Glutamatergic neuron (in vitro differentiated cells): ENCODE measurements at places on chromosomes 11 and 22. TPM values are rescaled to one million over a fixed set of nuclear protein-coding genes. Genes with fewer than 3 reads are reported as not detected.

DNA sequence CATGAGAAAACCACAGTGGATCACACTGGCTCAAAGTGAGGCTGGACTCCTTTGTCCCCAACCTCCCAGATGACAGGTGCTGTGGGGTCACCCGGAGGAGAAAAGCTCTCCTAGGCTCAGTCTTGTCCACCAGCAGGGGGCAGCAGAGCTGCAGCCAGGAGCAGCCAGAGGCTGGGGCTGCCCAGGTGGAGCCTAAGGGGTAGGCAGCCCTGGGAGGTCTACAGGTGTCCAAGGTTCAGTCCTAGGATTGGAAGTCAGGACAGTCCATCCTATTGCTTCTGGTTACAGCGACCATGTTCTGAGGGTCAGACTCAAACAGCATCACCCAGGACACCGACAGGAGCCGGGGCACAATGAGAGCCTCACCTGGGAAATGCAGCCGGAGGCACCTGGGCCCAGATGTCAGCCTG is 77.6 kb upstream of the IGLL5 start:
- no peak for DNase-seq
- no peak overlapping the region for H3K4me3 ChIP-seq
- H3K36me3 ChIP-seq = no peaks in the 10 kb centered on the region
- peaks cover 12% of the 10 kb centered on the region for H3K27me3 ChIP-seq

DNA sequence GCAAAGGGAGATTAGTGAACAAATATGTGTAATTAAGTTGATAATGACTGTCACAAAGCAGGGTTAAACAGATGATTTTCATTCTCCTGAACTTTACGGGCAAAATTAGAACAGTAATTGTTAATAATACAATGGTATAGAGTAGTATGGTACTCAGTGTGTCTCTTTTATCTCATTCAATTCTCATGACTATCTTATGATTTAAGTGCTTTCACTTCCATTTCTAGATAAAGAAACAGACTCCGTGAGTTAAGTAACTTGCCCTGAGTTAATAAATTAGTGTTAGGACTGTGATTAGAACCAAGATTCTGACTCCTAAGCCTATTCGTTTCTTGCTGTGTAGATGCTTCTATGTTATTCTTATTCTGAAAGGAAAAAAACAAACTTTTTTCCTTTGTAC is 22.0 kb downstream of the PIH1D2 start:
- H3K27ac ChIP-seq = no peak overlapping the region
- peaks cover 2% of the 10 kb centered on the region for H3K27me3 ChIP-seq
- peaks cover 12% of the 10 kb centered on the region for H3K36me3 ChIP-seq
- no peaks in the 10 kb centered on the region for H3K4me1 ChIP-seq
- H3K4me3 ChIP-seq = no peak overlapping the region
- no peak for DNase-seq

DNA sequence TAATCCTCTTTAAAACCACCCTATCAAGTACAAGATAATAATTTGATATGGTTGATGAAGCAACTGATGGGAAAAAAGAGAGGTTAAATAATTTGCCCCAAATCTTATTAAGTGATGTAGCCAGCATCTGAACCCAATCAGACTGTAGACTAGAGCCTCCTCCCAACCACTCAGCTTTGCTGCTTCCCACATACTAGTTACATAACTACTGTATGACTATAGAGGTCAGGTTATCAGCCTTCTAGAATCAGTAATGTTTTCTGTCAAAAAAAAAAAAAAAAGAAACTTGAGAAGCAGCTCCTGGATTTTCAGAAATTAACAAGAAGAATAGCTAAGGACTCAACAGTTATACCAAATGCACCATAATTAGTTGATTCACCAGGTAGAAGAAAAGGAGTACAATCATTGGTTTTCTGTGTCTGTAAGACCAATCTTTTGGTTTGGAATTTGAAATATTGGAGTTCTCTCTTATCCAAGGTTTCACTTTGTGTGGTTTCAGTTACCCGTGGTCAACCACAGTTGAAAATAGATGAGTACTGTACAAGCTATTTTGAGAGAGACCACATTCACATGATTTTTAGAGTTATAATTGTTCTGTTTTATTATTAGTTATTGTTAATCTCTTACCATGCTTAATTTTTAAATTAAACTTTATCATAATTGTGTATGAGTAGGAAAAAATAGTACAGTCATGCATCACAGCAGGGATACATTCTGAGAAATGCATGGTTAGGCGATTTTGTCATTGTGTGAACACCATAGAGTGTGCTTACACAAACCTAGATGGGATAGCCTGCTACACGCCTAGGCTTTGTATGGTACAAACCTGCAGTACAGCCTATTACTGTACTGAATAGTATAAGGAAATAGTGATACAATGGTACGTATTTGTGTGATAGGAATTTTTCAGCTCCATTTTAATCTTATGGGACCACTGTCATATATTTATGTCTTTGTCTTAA is 72.2 kb downstream of the PDHX start:
- no peak overlapping the region for H3K27ac ChIP-seq
- H3K4me3 ChIP-seq = no peak overlapping the region
- peaks cover 4% of the 10 kb centered on the region for H3K36me3 ChIP-seq
- DNase-seq = no peak
- no peaks in the 10 kb centered on the region for H3K27me3 ChIP-seq
- H3K4me1 ChIP-seq = no peaks in the 10 kb centered on the region

- H3K36me3 ChIP-seq = no peaks in the 10 kb centered on the region
- H3K27ac ChIP-seq = no peak overlapping the region
- H3K4me1 ChIP-seq = peaks cover 6% of the 10 kb centered on the region
- DNase-seq = no peak
- H3K4me3 ChIP-seq = no peak overlapping the region
Measured at GRCh38 chr22:35206889-35207288, 50.4 kb upstream of the HMGXB4 start.

- H3K27ac ChIP-seq = no peak overlapping the region
- peaks cover 20% of the 10 kb centered on the region for H3K4me1 ChIP-seq
- H3K27me3 ChIP-seq = peaks cover 11% of the 10 kb centered on the region
- DNase-seq = no peak
- no peak overlapping the region for H3K4me3 ChIP-seq
- H3K36me3 ChIP-seq = peaks cover 6% of the 10 kb centered on the region
Measured at GRCh38 chr11:11442791-11443190, 89.7 kb upstream of the CSNK2A3 start.

DNA sequence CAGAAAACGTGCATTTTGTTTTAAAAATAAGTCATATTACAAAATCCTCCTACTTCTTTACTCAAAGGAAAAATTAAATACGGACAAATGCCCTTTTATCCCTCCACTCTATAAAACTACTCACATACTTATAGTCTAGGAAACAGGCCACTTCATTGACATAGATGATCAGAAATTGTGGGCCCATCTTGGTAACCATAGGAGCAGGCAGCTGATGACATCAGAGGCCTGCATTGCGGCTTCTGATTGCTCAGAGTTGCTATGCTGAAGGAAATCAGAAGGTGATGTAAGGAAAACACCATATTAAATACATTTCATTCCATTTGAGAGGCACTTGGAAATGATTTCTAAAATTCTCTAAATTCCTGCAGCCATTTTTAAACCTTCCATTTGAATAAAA is 27.0 kb downstream of the FAM76B start:
- peaks cover 12% of the 10 kb centered on the region for H3K4me1 ChIP-seq
- no peak for DNase-seq
- peaks cover 3% of the 10 kb centered on the region for H3K27me3 ChIP-seq
- no peak overlapping the region for H3K4me3 ChIP-seq

DNA sequence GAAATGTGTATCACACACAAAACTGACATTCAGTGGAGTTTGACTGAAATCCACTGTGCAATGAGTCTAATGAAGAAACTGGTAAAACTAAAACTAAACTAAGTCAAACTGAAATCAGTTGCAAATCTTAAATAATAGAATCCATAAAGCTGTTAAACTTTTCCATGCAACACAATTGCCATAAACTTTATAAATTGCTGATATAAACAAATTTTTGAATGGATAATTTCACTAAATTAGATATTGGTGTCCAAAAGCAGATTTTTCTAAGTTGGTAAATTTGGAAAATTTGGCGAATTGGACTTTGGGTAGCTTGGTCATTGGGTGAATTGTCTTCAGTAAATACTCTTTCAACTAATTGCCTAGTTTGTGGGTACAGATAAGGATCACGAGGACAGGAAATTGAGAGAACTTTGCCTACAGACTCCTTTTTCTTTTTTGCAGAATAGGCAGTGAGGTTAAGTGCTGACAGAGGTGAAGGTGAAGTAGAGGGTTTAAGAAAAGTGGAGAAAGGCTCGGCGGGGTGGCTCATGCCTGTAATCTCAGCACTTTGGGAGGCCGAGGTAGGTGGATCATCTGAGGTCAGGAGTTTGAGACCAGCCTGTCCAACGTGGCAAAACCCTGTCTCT is 12.8 kb downstream of the MRPL17 start:
- DNase-seq = no peak
- H3K27ac ChIP-seq = no peak overlapping the region
- H3K36me3 ChIP-seq = no peaks in the 10 kb centered on the region
- peaks cover 2% of the 10 kb centered on the region for H3K27me3 ChIP-seq
- no peaks in the 10 kb centered on the region for H3K4me1 ChIP-seq

DNA sequence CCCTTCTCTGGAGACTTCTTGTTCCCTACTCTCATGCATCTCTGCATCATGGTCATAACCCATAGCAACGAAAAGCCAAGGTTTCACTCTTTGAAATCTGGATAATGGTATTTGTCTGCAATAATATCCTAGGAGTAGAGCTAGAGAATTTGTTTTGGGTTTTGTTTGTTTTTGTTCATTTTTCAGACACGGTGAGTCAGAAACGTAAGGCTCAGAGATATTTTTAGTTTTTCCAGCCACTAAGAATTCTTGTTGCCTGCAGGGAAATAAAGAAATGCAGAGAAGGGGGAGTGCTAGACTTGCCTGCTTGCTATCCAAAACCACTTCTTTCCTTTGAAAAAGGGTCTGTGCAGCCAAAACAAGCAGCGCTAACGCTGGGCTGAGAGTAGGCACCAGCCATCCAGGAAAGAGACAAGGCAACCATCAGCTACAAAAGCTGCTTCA is 26.0 kb downstream of the POU2AF3 start:
- no peak overlapping the region for H3K4me3 ChIP-seq
- DNase-seq = no peak
- H3K27me3 ChIP-seq = peaks cover 2% of the 10 kb centered on the region
- H3K27ac ChIP-seq = no peak overlapping the region
- H3K36me3 ChIP-seq = no peaks in the 10 kb centered on the region

- no peak overlapping the region for H3K27ac ChIP-seq
- peaks cover 8% of the 10 kb centered on the region for H3K4me1 ChIP-seq
- H3K27me3 ChIP-seq = no peaks in the 10 kb centered on the region
- H3K36me3 ChIP-seq = no peaks in the 10 kb centered on the region
- DNase-seq = no peak
- H3K4me3 ChIP-seq = no peak overlapping the region
Measured at GRCh38 chr11:30522536-30523243, 63.5 kb downstream of the MPPED2 start.

- peaks cover 38% of the 10 kb centered on the region for H3K4me1 ChIP-seq
- no peak overlapping the region for H3K4me3 ChIP-seq
- DNase-seq = peak; percentile 13
- no peaks in the 10 kb centered on the region for H3K36me3 ChIP-seq
- peaks cover 19% of the 10 kb centered on the region for H3K27me3 ChIP-seq
Measured at GRCh38 chr22:28019360-28019759, 100.3 kb upstream of the PITPNB start.

The OR5B21 gene
- total RNA-seq = not detected

The CD3G gene
- 0.39 TPM for total RNA-seq

The OR5A1 gene
- total RNA-seq = not detected

The FAM227A gene
- 6.3 TPM for total RNA-seq

The HEPN1 gene
- not detected for total RNA-seq

The BARX2 gene
- not detected for total RNA-seq
